ENCODE measurements at places on chromosomes 2 and 18. TPM values are rescaled to one million over a fixed set of nuclear protein-coding genes. Genes with fewer than 3 reads are reported as not detected.

Gene HOXD13
- total RNA-seq = not detected

Gene ITPRIPL1
- total RNA-seq = 0.75 TPM

Gene ASB18
- 0.17 TPM for total RNA-seq

Gene FOXI3
- not detected for total RNA-seq

Gene REG1B
- not detected for total RNA-seq

Gene POTEC
- total RNA-seq = not detected

Gene VWA3B
- not detected for total RNA-seq

Gene RBMS1
- 13.0 TPM for total RNA-seq

Gene LBX2
- 0.59 TPM for total RNA-seq

Gene FKBP1B
- total RNA-seq = 2.9 TPM

Gene CYP26B1
- total RNA-seq = 4.8 TPM

Gene GYPC
- total RNA-seq = 66.3 TPM

Gene HDAC4
- total RNA-seq = 257 TPM

Gene IL37
- total RNA-seq = not detected

Gene DSG3
- total RNA-seq = not detected

Gene G6PC2
- not detected for total RNA-seq

Gene ZEB2
- 21.5 TPM for total RNA-seq

Gene STAM2
- 31.8 TPM for total RNA-seq

Gene LIMS1
- 308 TPM for total RNA-seq

Gene FAM124B
- total RNA-seq = 1.7 TPM

Gene LYG2
- not detected for total RNA-seq

Gene ANTXR1
- 13.6 TPM for total RNA-seq

Gene OTOS
- total RNA-seq = not detected

Gene ADGRF3
- total RNA-seq = not detected

Gene KCNG2
- total RNA-seq = not detected

Gene CARF
- 12.2 TPM for total RNA-seq

Gene SATB2
- total RNA-seq = 2.0 TPM

Gene KIAA2012
- total RNA-seq = not detected

Gene ZAP70
- 0.25 TPM for total RNA-seq

Gene TTN
- 4,552 TPM for total RNA-seq

Gene TRABD2A
- 0.27 TPM for total RNA-seq

Gene SPDYA
- not detected for total RNA-seq

Gene RESP18
- not detected for total RNA-seq

Gene STK17B
- total RNA-seq = 11.5 TPM

Gene RAPGEF4
- 1.6 TPM for total RNA-seq

Gene MTERF4
- total RNA-seq = 42.8 TPM

Gene SKA1
- 0.16 TPM for total RNA-seq

Gene DLGAP1
- 0.60 TPM for total RNA-seq

Gene CABYR
- 0.33 TPM for total RNA-seq

Gene CFAP53
- total RNA-seq = 1.3 TPM

Gene ARHGAP28
- 4.8 TPM for total RNA-seq

Gene ZNF512
- total RNA-seq = 10.7 TPM

All from gastrocnemius medialis (tissue), 4 donors.